ENCODE measurements at places on chromosomes 5 and 9.

DNA sequence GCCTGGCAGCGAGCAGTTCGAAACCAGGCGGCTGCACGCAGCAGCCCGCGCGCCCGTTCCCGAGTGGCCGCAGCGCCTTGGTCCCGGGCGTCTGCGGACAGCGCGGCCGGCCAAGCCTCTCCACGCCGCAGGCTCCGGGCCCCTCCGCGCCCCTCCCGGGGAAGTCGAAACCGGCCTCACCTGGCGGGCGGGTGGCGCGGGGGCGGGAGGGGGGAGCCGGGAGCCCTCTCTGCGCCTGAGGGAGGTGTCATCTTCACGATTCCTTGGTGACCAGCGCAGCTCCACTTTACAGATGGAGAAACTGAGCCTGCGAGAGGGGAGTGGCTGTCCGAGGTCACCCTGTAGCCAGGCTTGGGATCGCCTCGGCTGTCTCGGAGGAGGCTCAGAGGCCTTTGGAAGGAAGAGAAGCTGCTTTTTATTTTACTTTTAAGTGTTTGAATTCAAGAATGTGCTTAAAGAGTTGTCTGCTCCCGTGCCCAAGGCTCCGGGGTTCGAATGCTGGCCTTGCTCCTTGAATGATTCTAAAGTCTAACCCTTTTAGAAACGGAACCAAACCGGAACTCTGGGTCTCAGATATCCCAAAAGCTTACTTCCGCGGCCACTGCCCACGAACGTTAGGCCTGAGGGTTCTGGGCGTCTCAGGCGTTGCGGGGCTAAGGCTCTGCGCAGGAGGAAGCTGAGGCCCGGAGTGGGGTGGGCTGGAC lies 662 bp downstream of the SUSD3 start:
- no peak for DNase-seq

DNA sequence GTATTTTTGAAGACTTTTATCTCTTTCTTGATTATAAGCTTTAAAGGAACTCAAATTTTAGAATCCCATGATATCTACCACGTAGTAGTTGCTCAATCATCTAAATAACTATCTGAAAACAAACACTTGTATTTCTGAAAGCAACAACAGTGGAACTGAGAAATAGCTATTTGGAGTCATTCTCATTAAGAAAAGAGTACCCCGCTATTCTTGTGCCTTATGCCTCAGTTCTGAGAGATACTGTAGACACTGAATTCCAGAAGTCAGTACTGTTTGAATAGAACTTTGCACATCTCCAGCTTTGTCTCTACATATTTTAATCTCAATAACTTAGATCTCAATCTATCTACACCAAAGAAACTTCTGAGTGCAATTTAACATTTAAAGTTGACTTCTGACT lies 11.4 kb downstream of the CHD1 start:
- DNase-seq = no peak

DNA sequence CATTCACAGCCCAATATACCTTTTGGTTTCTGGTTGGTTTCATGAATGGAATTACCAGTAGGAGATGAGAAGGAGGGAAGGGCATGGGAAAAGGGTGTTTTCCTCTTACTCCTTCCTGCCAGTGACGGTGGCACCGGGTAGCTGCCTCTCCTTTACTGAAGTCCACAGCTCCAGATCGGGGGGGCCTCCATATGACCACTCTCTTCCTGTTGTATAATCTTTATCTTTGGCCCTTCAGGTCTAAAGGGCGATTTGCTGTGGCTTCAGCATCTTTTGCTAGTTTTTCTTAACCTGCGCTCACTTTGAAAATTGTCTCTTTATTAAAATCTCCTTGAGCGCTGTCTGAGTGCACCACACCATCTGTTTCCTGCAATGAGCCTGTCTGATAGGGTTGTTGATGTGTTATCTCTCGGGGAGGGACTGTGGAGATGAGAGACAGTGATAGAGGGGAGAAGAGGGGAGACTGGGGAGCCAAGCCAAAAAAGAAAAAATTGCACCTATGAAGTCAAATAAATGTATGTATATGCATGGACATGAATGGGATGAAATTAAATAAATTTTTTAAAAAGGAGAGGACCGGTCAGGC lies 449.3 kb upstream of the KLF4 start:
- no peak for DNase-seq

DNA sequence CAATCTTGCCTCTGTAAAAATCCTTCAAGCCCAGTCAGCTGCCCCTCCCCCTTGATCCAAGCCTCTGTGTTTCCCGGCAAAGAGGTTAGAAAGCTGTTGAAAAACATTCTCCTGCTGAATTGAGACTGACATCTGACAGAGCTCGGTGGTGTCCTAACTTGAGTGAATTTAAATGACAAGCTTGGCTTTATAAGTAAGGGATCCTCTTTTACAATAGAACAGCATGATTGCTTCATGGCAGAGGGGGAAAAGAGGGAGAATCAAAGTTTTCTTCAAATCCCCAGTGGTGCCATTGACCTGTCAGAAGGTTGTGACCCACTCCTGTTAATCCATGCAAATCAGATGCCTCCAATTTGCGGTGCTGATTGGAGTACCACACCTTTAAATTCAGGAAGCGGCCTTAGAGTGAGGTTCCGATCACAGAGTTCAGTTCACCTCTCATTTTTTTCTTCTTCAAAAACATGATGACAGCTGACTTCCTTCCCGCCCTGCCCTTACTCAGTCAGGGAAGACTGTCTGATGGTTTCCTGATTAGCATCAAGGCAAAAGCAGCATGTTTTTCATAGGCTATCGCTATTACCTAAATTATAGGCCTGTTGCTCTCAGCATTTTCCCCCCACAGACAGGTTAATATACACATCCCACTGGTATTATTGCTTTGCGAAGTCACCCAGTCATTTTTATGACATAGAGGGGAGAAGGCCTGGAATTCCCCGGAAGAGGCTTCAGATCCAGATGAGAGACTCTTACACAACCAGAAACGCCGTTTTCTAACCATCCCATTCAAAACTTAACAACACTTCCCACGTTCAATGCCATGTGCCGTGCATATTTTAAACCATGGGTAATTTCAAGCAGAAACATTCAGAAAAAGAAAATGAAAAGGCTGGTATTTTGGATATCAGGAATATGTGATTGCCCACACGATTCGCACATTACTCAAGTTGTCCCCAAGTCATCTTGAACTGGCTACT lies 141.4 kb downstream of the EBF1 start:
- DNase-seq = no peak

GRCh38 chr5:99019812-99020697 lies 91.2 kb upstream of the CHD1 start:
- DNase-seq = peak; percentile 23

DNA sequence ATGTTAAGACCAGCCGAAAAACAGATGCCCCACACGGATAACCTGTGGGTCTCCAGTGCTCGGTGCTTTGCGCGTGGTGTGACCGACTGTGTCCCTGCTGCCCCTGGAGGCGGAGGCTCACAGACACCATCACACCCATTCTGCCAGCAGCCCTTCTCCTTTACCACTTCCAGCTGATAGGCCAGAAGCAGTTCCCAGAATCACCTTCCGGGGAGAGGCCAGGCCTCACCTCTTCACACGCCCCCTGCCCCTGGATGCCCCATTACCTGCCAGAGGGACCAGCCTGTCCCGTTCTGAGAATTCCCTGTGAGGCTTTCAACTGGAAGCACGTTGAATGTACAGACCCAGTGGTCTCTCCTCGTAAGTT lies 21.6 kb upstream of the LRRC14B start:
- no peak for DNase-seq

DNA sequence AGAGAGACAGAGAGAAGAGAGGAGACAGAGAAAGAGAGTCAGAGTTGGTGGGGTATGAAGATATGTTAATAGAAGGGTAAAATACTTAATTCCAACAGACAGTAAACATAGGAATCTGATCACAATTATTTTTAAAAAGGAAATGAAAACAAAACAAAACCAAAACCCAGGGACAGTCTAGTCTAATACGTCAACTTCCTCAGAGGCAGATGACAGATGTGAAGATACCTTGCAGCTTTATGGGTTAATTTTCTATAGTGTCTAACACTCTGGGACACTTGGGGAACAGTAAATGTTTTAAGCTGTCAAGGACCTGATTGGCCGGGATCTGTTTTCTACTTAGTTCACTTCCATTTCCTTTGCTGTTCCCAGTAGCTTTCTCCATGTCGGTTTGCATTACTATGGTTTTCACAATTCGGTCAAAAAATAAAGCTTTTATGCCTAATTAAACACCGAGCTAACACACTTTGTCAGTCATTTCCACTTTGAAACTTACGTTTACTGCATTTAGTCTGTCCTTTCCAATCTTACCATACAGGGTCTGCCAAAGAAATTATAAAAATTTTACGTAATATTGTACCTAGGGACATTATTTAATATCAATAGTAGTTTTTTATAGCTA lies 216.5 kb downstream of the MCTP1 start:
- DNase-seq = no peak

- DNase-seq = peak; percentile 18
These were observed 176.9 kb upstream of the WWC1 start for GRCh38 chr5:168114444-168115017.

DNA sequence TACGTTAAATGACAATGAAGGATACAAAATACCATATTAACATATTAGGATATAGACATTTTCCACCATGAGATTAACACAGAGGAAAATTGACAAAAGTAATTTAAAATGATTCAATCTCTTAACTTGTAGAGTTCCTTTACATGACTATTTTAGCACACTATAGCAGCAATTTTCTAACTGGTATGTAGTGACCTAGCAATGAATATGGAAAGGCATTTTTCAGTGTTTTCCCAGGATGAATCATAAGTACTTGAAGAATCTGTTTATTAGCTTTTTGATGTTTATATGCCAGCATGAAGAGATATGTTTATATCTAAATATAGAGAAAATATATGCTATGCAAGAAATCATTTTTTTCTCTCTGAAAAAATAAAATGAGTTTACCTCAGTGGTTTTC lies 782.5 kb upstream of the CDH10 start:
- no peak for DNase-seq

- no peak for DNase-seq
These were observed 31.3 kb downstream of the IRX4 start for GRCh38 chr5:1851290-1851934.

DNA sequence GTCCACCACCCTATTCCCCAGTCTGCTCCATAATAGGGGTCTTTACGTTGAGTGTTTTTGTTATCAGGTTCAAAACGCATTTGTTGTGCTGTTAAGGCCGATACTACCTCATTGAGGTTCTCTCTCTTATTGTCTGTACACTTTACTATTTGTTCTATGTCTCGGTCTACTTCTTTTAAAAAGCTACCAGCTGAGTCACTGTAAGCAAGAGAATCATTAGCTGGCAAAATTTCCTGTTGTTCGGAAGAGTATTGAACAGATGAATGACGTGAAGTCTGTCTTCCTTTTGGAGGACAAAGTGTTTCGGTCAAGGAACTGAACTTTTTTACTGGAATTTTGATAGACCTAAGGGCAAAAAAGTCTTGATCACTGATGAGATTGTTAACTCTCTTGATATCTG lies 10.3 kb downstream of the LYSMD3 start:
- DNase-seq = no peak

GRCh38 chr5:177304392-177305119 lies 957 bp downstream of the PRELID1 start:
- peak; percentile 90 for DNase-seq

- no peak for DNase-seq
These were observed 36.5 kb downstream of the SYK start for GRCh38 chr9:90838098-90838497.

DNA sequence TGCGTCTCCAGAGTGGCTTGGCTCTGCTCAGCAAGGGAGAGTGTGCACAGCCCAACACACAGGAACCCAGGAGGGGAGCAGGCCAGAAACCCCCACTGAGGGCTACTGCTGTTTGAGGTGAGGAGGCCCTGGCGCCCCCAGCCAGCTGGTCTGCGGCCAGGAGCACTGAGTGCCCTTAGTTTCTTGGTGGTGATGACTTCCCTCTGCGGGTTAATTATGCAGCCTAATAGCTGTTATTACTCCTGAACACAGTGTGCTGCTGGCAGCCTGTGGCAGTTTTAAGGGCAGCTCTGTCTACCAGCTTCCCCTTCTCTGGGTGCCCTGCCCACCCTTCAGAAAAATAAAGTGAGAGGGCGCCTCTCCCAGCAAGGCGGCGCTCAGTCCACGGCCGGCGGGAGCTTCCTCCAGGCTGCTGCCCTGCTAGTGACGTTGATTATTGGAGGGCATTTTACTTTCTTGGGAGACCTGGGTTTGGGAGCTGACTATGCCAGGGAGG lies 19.2 kb downstream of the GADD45G start:
- no peak for DNase-seq

- no peak for DNase-seq
These were observed 16.3 kb downstream of the KLF9 start for GRCh38 chr9:70398145-70398556.

- no peak for DNase-seq
These were observed 4.6 kb downstream of the TSLP start for GRCh38 chr5:111076091-111076490.

DNA sequence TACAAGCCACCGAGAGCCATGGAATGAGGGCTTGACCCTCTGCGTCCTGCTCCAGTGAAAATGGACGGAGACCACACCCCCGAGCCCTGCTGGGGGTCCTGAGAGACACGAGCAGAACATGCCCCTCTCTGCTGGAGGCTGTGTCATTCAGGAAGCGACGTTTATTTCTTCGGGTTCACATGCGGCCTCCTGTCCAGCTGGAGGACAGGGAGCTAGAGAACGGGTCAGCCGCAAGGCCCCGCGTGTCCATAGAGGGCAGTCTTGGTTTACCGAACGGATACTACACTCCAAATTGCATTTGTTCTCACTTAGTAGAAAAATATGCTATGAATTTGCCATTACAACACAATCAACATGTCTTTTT lies 36.1 kb downstream of the MRPL36 start:
- DNase-seq = peak; percentile 64

All from myocyte (in vitro differentiated cells).